Activated naive CD8-positive, alpha-beta T cell treated with anti-CD3 and anti-CD28 coated beads, Interleukin-2, amount 50 U/mL, for 24 hours (primary cell): ENCODE measurements at places on chromosomes 2 and 18.

- no peak for DNase-seq
Observed at GRCh38 chr18:10089881-10090280, 176.1 kb downstream of the VAPA start.

DNA sequence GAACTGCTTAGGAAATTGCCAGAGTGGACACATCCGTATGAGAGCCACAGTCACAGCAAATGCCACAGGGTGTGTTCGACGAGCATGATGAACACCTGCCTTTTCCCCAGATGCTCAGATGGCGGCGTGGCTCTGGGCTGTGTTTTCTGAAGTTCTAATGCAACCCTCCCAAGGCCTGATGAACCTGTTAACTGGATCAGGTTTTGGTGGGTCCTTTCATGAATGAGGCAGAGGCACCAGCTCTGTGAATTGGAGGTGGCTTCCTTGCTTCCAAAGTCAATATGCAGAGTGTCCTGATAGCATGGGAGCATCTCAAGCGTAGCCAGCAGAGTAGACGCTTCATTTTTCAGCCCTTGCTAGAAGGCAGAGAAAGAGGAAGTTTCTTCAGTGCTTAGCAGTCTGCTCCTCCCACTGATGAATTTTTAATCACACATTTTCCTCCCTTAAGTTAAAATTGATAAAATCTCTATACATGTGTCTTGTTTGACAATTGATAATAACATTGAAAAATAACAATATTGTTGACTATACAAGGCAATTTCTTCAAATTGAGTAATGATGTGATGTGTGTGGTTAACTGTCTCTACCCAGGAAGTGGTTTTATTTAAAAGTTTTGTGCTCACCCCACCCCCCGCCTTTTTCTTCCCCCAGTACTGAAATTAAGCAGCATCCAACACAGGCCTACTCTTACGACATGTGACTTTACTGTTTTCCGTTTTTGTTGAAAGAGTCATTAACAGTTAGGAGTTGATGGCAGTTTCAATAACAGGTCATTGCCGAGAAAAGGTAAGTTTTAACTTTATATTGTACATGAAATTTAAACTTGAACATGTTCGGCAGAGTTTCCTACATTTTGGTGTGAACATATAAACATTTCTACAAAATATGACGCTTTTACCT, at the start of gene ARHGAP15:
Gene ARHGAP15, plus strand, starts transcription at position 739 of the 900 bp plus-strand sequence.
- DNase-seq: peak; percentile 66

DNA sequence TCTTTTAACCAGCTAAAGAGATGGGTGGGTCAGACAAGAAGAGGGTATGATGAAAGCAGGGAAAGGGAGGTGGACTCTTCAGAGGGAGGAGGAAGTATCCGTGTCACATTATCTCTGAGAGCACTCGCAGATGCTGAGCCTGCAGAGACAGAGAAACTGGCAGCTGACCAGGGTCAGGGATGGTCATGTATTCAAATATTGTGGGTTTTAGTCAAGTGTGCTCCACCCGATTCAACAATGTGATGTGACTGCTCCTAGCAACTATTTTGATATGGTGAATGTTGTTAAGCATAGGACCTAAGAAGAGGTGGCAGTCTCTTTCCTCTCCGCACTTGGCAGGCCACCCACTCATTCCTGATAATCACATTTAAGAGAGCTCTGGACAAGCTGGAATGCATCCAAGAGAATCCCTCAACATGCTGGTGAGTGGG, 1.3 kb upstream of the CLIP4 start:
- DNase-seq: no peak

DNA sequence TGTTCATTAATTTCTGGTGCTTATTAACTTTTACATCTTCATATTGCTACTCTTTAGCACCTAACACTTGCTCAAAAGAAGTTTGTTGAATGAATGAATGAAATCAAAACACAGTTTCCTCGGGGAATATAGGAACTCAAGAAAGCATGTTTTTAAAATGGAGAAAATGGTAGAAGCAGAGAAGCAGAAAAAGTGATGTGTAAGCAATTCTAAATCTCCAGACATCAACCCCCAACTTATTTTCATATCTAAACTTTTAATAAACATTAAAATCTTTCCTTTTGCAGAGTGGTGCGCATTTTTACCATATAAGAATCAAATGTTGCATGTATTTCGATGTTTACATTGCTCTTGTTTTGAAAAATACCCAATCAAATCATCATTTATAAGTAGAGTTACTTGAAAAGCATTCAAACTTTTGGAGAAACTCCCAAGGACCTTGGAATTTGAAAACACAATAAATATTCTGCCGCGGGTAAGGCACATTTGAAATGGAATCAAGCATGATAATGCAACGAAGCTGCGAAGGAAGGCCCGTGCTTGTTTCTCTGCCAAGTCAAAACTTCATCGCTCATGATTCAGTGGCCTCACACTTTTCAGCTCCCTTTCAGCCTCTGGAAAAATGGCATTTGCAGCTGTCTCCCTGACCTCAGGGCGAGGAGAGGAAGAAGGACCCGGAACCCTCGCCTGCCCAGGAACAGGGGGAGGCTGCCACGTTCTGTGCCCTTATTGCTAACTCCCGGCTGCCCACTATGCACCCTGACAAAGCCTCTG, 26.7 kb upstream of the SMIM21 start:
- no peak for DNase-seq

GRCh38 chr2:57432528-57432927, 614.1 kb upstream of the VRK2 start:
- no peak for DNase-seq

DNA sequence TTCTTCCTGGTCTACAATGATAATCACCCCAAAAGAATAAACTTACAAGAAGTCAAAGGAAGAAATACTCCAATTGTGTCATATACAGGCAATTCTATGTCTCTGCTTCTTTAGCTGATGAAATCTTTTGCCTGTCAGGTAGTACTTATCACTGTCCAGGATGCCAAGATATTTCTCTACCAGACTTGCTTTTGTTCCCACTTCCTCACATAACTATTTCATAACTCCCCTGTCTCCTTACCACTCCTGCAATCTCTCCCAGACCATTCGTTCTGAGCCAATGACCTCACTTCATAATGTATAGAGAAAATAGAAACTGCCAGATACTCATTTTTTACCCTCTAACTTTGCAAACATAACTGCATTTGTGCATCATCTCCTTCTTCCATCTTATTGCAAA, 39.1 kb downstream of the HNMT start:
- no peak for DNase-seq

DNA sequence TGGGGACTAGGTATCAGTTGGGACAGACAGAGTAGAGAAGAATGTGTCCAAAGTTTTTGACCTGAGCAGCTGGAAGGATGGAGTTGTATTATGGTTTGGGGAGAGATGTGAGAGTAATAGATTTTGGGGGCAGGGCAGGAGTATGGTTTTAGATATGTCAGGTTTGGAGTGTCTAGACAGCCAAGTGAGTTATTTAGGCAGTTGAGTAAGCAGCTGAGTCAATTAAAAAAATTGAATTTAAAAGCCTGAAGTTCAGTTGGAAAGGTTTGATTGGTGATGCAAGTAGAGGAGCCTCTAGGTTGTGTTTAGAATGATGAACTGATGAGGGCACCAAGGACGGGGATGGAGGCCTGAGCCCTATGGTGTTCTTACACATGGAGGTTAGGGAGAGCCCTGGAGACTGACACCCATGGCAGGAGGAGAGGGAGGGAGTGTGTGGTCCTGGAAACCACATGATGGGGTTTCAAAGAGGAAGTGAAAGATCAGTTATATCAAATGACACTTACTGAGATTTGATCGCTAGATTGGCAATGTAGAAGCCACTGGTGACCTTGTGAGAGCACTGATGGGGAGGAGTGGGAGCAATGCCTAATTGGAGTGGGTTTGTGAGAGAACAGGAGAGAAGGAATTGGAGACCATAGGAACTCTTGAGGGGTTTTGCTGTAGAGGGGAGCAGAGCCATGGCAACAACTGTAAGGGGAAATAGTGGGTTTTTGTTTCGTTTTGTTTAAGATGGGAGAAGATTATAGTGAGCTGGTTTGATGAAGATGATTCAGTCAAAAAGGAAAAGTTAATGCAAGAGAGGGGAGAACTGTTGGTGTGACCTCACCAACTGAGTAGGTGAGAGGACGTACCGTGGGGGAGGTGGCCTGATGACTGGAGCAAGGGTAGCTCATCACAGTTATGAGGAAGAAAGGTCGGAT, 10.3 kb downstream of the ITGA6 start:
- DNase-seq: peak; percentile 63

DNA sequence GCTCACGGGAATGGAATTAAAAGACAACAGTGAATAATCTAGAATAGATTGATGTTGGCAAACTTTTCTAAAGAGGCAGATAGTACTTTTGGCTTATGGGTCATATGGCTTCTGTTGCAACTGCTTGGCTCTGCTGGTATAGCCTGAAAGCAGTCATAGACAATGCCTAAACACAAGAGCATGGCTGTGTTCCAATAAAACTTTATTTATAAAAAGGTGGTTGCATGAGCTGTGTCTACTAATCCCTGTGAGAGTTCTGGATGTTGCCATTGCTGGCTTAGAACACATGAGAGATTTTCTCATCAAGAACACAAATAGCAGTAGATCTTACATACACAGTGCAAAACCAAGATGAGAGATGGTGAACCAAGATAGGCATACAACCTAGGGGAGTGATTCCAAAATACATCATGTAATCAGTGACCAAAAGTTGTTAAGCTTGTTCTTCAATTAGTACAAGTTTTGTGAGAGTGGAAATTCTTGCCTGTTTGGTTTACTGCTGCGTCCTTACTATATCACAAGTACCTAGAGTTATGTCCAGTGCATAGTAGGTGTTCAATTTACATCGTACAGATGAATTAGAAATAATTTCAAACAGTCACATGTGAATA, 380.0 kb downstream of the METTL4 start:
- DNase-seq: no peak
